Caco-2 (cell line): ENCODE measurements at places on chromosomes 6 and 20. TPM values are rescaled to one million over a fixed set of nuclear protein-coding genes. Genes with fewer than 3 reads are reported as not detected.

DNA sequence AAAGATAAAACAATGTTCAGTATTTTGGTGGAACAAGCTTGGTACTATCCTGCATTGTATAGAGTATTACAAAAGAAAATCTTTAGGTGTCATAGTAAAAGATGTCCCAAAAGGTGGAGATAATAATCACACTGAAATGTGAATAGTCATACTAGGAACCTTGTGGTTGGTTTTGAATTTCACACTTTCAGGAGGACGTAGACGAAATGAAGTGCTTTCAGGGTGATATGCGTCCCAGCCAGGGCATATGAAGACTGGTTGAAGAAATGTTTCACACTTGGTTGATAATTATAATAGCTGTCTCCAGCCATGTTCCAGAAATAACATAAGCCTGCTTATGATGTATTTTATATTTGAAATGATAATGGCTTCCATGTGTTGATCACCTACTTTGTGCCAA, 60.4 kb downstream of the SCAND1 start:
- no peaks in the 10 kb centered on the region for H3K36me3 ChIP-seq
- no peaks in the 10 kb centered on the region for H3K27me3 ChIP-seq
- H3K4me1 ChIP-seq = no peaks in the 10 kb centered on the region
- no peak overlapping the region for H3K4me3 ChIP-seq

GRCh38 chr20:7806831-7807230, 133.4 kb downstream of the HAO1 start:
- no peaks in the 10 kb centered on the region for H3K4me1 ChIP-seq
- no peak for DNase-seq
- no peaks in the 10 kb centered on the region for H3K36me3 ChIP-seq
- no peak overlapping the region for H3K27ac ChIP-seq
- H3K27me3 ChIP-seq = no peaks in the 10 kb centered on the region
- no peak overlapping the region for H3K4me3 ChIP-seq

DNA sequence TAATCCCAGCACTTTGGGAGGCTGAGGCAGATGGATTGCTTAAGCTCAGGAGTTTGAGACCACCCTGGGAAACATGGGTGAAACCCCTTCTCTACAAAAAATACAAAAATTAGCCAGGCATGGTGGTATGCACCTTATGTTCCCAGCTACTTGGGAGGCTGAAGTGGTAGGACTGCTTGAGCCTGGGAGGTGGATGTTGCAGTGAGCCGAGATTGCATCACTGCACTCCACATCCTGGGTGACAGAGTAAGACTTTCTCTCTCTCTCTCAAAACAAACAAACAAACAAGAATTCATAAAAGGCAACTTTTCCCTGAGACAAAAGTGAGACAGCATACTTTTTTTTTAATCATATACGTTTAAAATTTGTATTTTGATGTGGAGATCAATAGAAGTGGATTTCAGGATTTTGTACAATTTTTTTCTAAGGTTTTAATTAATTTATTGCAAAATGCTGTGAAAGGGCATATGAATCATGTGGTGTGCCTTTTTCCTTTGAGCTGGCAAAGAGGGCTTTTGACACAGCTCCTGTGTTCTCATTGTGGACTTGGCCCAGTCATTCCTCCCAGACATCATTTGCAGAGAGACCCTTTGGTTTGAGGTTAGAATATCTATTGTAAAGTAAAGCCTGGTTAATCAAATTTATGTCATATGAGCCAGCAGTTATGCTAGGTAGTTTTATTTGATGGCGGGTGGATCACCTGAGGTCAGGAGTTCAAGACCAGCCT, 77.1 kb downstream of the TULP4 start:
- no peak overlapping the region for H3K4me3 ChIP-seq
- DNase-seq = no peak
- H3K27ac ChIP-seq = no peak overlapping the region
- no peaks in the 10 kb centered on the region; the same call in none of the 2 replicates for H3K36me3 ChIP-seq
- no peaks in the 10 kb centered on the region for H3K4me1 ChIP-seq

GRCh38 chr20:13800728-13801134, 15.9 kb downstream of the NDUFAF5 start:
- H3K27ac ChIP-seq = no peak overlapping the region
- no peaks in the 10 kb centered on the region for H3K36me3 ChIP-seq
- DNase-seq = no peak
- H3K4me3 ChIP-seq = no peak overlapping the region

MYB gene
- 2.3 and 2.7 TPM in 2 replicates for total RNA-seq

DNA sequence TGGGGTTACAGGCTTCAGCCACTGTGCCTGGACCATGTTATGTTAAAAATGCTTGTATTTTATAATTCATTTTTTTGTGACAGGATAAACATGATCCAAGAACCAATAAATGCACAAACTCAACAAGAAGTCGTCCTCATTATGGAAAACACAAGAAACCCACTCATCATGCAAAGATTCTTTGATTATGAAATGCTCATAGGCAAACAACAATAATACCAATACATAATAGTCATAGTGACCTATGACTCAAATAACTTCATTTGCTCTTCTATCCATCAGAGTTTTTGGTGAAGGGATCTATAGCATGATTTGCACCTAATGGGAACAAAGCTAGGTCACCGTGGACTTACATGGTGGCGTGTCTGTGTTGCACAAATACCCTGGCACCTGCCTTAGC, 217.1 kb upstream of the THEMIS start:
- H3K4me1 ChIP-seq = no peaks in the 10 kb centered on the region
- no peaks in the 10 kb centered on the region for H3K27me3 ChIP-seq
- no peaks in the 10 kb centered on the region; the same call in 1 of the 2 replicates for H3K36me3 ChIP-seq
- no peak overlapping the region for H3K4me3 ChIP-seq

- no peaks in the 10 kb centered on the region for H3K27me3 ChIP-seq
- H3K27ac ChIP-seq = no peak overlapping the region
- DNase-seq = no peak
- no peaks in the 10 kb centered on the region for H3K4me1 ChIP-seq
- no peak overlapping the region for H3K4me3 ChIP-seq
- H3K36me3 ChIP-seq = no peaks in the 10 kb centered on the region
Observed at GRCh38 chr20:19327401-19327800, 115.0 kb downstream of the SLC24A3 start.

DNA sequence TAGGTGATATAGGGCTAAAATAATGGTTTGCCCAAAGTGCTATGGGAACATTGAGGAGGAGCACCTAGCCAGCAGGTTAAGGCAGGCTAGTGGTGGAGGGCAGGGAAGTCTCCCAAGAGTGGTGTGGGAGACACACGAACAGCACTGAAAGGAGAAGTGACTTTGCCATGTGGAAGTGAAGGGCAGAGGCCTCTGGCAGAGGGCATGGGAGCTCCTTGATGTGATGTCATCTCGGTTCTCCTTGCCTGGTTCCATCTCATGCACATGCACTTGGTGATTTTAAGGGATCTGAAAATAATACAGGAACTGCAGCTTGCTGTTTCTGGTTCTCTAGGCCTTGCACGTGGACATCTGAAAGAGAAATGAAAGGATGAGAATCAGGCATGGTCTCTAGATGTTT, 4.7 kb upstream of the MAP3K4 start:
- no peaks in the 10 kb centered on the region for H3K36me3 ChIP-seq
- no peak for DNase-seq
- H3K4me1 ChIP-seq = no peaks in the 10 kb centered on the region; the same call in 1 of the 2 replicates
- H3K27ac ChIP-seq = no peak overlapping the region

GRCh38 chr6:110419028-110419739, 3.8 kb upstream of the DDO start:
- H3K27ac ChIP-seq = peak overlapping the region; percentile 56
- H3K36me3 ChIP-seq = no peaks in the 10 kb centered on the region
- no peak overlapping the region for H3K4me3 ChIP-seq

DNA sequence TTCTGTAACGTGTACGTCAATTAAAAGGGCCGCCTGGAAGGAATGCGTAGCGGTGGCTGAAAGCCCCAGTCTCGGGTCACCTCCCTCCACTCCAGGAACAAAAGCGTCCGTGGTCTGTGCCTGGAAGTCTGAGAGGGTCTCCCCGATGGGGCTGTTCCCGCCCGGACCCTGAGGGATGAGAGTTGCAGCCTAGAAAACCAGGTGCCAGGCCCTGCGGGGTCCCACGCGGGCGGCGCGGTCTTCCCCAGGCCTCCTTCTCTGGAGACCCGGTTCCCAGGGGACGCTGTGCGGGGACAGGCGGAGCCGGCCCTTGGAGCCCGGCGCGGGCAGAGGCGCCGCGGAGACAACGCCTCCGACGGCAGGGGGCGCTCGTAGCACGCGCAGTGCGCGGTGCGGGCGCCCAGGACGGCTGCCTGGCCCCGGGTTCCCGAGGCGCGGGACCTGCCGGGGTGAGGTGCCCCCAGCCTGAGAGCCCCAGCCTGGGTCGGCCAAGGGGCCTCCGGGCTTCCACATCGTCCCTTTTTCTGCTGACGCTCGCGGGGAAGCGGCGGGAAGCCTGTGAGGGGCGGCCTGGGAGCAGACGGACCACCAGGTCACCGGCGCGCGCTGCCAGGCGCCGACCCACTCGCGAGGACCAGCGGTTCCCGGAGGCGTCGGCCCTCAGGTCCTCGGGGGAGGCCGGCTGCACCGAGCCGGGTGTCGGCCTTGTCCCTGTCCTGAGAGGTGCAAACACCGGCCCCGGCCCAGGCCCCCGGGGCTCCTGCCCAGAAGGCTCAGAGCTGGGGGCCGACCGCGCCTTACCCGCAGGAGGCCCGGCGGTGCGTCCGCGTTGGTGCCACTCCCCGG, 5.3 kb upstream of the FOXC1 start:
- DNase-seq = peak; percentile 87
- H3K27me3 ChIP-seq = no peaks in the 10 kb centered on the region
- H3K4me1 ChIP-seq = no peaks in the 10 kb centered on the region
- peak overlapping the region; percentile 46 for H3K4me3 ChIP-seq

FLRT3 gene
- 98.2 and 107 TPM in 2 replicates for total RNA-seq

- no peaks in the 10 kb centered on the region for H3K4me1 ChIP-seq
- no peak for DNase-seq
- H3K36me3 ChIP-seq = no peaks in the 10 kb centered on the region
- H3K27me3 ChIP-seq = no peaks in the 10 kb centered on the region
Observed at GRCh38 chr20:41293269-41294037, 24.1 kb downstream of the ZHX3 start.

DNA sequence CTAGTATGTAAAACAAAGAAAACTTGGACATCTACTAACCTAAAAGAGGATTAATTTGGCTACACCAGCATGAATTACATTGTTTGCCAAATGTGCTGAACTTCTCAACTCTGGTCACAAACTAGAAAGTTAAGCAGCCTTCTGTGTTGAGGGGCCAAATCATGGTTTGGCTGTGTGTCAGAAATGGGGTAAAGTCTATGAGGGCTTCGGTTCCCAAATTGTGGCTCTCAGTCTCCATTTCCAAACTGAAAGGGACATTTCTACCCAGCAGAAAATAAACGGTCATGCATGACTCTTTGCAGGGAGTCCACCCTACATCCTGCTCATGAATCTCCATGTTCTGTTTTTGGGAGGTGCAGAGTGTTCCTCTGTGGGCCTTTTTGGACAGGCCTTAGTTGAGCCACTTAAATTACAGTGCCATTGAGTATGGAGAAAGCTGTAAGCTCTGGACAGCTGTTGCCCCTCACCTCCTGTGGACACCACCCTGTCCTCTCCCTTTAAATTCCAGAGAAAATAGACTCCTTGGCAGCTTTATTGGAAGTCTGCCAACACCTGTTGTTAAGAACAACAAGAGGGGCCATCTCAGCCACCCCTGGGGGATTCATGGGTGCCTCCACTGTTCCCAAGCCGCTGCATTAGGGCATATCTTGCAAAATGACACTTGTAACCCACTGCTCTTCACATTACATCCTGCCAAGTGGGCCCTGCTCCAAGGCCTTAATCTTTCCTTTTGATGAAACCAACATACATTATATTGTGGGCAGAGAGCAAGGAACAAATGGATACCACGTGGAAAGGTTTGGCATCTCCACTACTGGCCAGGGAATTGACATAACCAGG, 27.5 kb upstream of the SNRPC start:
- H3K27ac ChIP-seq = no peak overlapping the region
- no peaks in the 10 kb centered on the region for H3K27me3 ChIP-seq
- no peak for DNase-seq
- H3K4me3 ChIP-seq = no peak overlapping the region
- no peaks in the 10 kb centered on the region for H3K4me1 ChIP-seq

GRCh38 chr20:43066125-43066524, 123.6 kb downstream of the PTPRT start:
- H3K4me3 ChIP-seq = no peak overlapping the region
- H3K27me3 ChIP-seq = peaks cover 1% of the 10 kb centered on the region; the same call in 1 of the 2 replicates
- no peaks in the 10 kb centered on the region for H3K36me3 ChIP-seq
- H3K27ac ChIP-seq = no peak overlapping the region

ZNF322 gene
- total RNA-seq = 22.5 and 26.1 TPM in 2 replicates

DNA sequence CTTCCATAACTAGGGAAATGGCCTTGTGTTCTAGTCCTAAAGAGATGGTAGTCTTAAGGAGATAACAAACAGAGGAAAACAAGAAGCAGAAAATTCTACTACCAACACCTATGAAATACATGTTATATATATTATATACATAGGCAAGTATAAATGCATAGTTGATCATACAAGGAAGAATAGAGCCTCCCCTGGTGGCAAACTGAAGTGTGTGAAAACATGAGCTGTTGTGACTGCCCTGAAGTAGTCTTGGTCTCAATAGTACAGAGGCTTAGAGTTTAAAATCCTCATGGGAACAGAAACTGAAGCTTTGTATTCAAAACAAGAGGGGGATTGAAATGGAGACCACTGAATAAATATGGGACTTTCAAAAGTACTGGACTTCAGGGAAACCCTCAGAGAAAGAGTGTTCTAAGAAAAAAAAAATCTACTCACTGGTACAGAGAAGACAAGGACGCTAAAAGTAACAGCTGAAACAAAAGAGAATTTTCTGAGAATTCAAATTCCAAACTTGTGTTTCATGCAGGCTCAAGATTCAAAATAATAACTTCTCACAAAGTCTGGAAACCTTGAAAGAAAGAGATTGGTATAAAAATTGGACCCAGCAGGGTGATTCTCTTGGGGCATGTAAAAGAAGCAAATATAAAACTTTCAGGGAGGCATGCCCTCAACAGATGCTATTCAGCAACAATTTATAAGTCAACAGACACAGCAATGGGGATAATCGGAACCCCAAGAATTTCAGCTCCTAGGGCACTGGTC, 59.7 kb upstream of the SAMD3 start:
- H3K27ac ChIP-seq = no peak overlapping the region
- no peak for DNase-seq
- H3K27me3 ChIP-seq = no peaks in the 10 kb centered on the region
- H3K4me1 ChIP-seq = no peaks in the 10 kb centered on the region
- no peaks in the 10 kb centered on the region for H3K36me3 ChIP-seq

DNA sequence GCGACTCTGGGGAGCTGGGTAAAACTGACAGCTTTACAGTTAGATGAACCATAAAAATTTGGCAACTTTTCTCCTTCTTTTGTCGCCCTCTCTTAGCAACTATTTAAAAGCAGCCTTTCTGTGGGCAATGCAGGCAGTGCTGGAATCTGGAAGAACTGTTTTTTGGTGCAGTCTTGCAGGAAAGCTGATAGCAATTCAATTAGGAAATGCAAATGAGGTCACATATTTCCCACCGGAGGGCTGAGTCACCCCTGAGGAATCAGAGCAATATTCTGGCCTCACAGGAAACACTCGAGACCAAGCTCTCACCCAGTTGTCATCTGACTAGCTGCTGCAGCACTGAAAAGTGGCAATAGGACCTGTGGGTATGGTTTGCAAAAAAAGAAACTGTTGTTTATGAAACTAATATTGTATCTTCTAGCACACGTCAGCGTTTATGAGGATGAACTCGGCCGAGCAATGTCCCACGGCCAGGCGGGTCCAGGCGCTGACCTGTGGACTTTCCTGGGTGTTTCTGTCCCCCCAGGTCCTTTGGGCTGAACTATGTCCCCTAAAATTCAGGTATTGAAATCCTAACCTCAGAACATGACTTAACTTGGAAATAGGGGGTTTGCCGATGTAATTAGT, 312.3 kb downstream of the TAF4 start:
- no peak overlapping the region for H3K4me3 ChIP-seq
- no peaks in the 10 kb centered on the region for H3K36me3 ChIP-seq
- peak; percentile 17 for DNase-seq
- peaks cover 4% of the 10 kb centered on the region; the same call in 1 of the 2 replicates for H3K27me3 ChIP-seq
- no peaks in the 10 kb centered on the region for H3K4me1 ChIP-seq
